ENCODE measurements at places on chromosomes 1 and 21. TPM values are rescaled to one million over a fixed set of nuclear protein-coding genes. Genes with fewer than 3 reads are reported as not detected.

The CYP4A11 gene
- total RNA-seq: not detected

GRCh38 chr1:5522531-5523145 lies 469.6 kb downstream of the NPHP4 start:
- no peak overlapping the region for H3K4me3 ChIP-seq
- no peaks in the 10 kb centered on the region for H3K27me3 ChIP-seq
- no peak overlapping the region for H3K27ac ChIP-seq

The PPM1J gene
- 0.90 TPM for total RNA-seq

DNA sequence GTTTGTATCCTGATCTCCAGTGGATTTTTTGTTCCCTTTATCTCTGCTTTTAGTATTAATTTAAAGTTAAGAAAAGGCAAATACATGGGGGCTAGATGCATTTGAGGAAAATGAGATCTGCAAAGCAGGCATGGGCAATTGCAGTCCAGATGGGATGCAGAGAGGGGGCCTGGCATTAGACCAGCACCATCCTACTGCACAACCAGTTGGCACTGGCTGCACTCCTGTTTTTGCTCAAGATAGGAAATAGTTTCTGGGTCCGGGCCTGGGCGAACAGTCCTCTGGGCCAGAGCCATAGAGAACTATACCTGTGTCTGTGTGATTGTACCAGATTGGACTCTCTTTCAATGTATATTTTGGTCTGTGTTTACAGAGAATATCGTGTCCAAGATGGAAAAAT lies 34.0 kb upstream of the LEPR start:
- no peaks in the 10 kb centered on the region for H3K36me3 ChIP-seq
- no peak for DNase-seq

- no peaks in the 10 kb centered on the region for H3K36me3 ChIP-seq
- peak; percentile 35 for DNase-seq
- H3K4me1 ChIP-seq: no peaks in the 10 kb centered on the region
- peak overlapping the region; percentile 71 for H3K4me3 ChIP-seq
- H3K27ac ChIP-seq: peak overlapping the region; percentile 62
Measured at GRCh38 chr1:203860396-203861025, 888 bp upstream of the SNRPE start.

The LCA5L gene
- total RNA-seq: 2.2 TPM

DNA sequence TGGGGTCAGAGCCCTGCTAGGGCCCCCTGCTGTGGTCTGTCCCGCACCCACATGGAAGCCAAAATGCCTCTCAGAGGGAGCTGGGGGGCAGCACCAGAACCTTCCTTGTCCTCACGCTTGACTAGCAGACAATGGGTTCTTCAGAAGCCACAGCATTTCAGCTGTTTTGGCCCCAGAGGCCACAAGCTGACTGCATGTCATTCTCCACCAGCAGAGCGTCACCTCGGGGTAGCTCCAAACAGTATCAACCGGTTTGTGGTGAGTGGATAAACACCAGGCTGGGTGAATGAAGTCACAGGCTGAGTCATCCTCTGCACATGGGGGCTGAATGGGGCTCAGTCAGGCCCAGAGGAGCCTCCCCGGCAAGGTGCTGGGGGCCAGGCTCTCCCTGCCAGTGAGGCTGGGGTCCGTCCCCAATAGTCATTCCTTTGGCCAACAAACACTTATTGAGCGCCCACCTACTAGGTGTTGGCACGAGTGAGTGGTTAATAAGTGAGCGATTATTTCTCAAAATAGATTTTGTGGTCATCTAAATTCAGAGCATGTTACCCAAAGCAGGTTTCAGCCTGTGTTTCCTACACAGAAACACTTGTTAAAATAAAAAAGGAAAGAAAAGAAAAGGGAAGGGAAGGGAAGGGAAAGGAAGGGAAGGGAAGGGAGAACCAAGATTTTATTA lies 9.1 kb downstream of the OLIG1 start:
- DNase-seq: no peak
- H3K27ac ChIP-seq: no peak overlapping the region
- H3K27me3 ChIP-seq: peaks cover under 1% of the 10 kb centered on the region
- H3K4me1 ChIP-seq: no peaks in the 10 kb centered on the region

The PIGC gene
- 36.4 TPM for total RNA-seq

DNA sequence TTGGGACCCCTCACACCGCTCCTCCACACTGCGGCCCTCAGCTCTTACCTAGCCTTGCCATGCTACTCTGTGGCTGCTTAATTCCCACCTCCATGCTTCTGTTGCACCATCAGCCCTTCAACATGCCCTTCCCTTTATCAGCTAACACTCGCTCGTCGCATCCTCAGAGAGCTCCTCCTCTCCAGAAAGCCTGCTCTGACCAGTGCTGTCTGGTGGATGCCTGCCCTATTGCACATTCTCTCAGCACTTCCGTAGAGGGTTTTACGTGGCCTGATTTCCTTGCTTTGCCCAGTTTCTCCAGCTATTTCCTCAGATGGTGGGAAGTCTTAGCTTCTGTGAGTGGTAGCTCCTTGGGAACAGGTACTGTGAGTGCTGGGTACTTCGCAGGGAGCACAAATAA lies 10.3 kb upstream of the LAD1 start:
- no peak for DNase-seq
- H3K36me3 ChIP-seq: no peaks in the 10 kb centered on the region
- no peaks in the 10 kb centered on the region for H3K27me3 ChIP-seq
- no peak overlapping the region for H3K27ac ChIP-seq
- H3K4me3 ChIP-seq: no peak overlapping the region

- no peaks in the 10 kb centered on the region for H3K36me3 ChIP-seq
- no peak overlapping the region for H3K4me3 ChIP-seq
- no peak overlapping the region for H3K27ac ChIP-seq
- H3K27me3 ChIP-seq: no peaks in the 10 kb centered on the region
- no peaks in the 10 kb centered on the region for H3K4me1 ChIP-seq
Measured at GRCh38 chr21:39097981-39098380, 85.3 kb downstream of the PSMG1 start.

The GBP7 gene
- total RNA-seq: not detected

The TMPRSS15 gene
- not detected for total RNA-seq

DNA sequence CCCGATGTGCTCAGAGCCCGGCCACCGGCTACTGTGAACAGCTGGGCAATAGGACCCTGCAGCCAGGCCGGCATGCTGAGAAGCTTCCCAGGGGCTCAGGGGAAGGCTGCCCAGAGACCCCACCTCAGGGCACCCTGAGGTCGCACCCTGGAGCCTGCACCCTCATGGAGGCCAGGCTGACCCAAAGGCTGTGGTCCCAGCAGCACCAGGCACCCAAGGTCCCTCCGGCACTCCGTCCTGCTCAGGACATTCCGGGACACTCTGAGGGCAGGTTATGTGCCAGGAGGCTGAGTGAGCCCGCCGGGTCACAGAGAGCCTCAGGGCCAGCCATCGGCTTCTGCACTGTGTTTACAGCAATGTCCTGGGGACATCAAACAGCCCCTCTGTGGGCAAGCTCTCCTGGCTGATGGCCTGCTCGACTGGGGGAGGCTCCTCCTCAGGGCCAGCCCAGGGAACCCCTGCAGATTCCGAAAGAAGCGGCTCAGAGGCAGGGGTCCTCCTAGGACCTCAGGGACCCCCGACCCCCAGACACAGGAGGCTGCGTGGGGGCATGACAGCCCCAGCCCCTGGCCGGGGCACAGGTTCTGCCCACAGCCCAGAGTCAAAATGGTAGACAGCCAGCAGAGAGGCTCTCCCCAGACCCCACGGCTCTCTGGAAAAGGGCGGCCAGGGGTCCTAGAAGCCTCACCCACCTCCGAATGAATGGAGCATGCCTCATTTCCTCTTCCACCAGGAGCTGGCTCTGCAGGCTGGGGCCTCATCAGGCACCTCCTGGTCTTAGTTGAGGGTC lies 8.2 kb downstream of the SLC19A1 start:
- no peak overlapping the region for H3K4me3 ChIP-seq
- no peaks in the 10 kb centered on the region for H3K27me3 ChIP-seq
- no peak overlapping the region for H3K27ac ChIP-seq
- H3K36me3 ChIP-seq: no peaks in the 10 kb centered on the region
- H3K4me1 ChIP-seq: no peaks in the 10 kb centered on the region

The CACNA1S gene
- total RNA-seq: 0.07 TPM

The AMY1A gene
- not detected for total RNA-seq

GRCh38 chr1:109492779-109493178 lies 1.1 kb upstream of the CYB561D1 start:
- no peak overlapping the region for H3K4me3 ChIP-seq
- no peak for DNase-seq
- no peaks in the 10 kb centered on the region for H3K27me3 ChIP-seq
- H3K36me3 ChIP-seq: no peaks in the 10 kb centered on the region
- H3K4me1 ChIP-seq: no peaks in the 10 kb centered on the region

GRCh38 chr21:36487641-36488307 lies 7.9 kb upstream of the CLDN14 start:
- H3K4me1 ChIP-seq: no peaks in the 10 kb centered on the region
- no peak for DNase-seq
- no peaks in the 10 kb centered on the region for H3K36me3 ChIP-seq
- H3K27ac ChIP-seq: no peak overlapping the region

Data from uterus (tissue), 4 donors.